Right hindlimb (tissue), 1 donor: ENCODE measurements at places on chromosomes 2 and 18.

DNA sequence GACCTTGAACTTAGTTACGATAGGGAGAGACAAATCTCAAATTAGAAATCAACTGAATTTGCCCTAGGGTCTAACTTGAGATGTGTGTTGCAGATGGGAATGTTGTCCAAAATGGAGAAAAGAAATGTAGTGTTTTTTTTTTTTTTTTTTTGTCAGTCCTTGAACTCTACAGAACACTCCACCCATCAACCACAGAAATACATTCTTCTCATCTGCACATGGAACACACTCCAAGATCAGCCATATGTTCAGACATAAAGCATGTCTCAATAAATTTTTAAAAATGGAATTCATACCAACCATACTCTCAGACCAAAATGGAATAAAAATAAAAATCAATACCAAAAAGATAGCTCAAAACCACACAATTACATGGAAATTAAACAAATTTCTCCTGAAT lies 526.5 kb downstream of the FBXO15 start:
- DNase-seq = no peak

- peak; percentile 70 for DNase-seq
Measured at GRCh38 chr18:12679183-12679786, 21.4 kb upstream of the SPIRE1 start.

GRCh38 chr2:26483957-26484565 lies 6.1 kb upstream of the OTOF start:
- peak; percentile 70 for DNase-seq

DNA sequence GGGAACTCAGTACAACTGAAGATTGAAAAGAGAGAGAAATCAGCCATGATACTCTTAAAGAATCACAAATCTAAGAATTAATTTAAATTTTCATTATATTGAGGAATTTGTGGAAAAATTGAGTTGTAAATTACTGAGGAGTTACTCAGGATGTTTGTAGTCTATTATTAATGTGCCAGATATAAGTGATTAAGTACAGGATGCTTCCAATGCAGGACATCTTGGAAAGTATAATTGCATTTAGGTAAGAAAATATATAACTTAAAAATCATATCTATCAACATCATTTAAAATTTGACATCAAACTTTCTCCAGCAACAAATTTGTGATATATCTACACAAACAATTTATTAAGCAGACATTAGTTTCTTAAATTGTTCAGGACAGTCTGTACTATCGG lies 1.3 kb downstream of the CALCRL start:
- DNase-seq = no peak

GRCh38 chr2:174985614-174986013 lies 19.6 kb downstream of the CHN1 start:
- DNase-seq = no peak

GRCh38 chr2:70753902-70754301 lies 14.1 kb downstream of the ADD2 start:
- DNase-seq = no peak
